ENCODE measurements at places on chromosomes 5 and 9. TPM values are rescaled to one million over a fixed set of nuclear protein-coding genes. Genes with fewer than 3 reads are reported as not detected.

Gene PDCD1LG2
- total RNA-seq = 5.3 TPM

Gene SUSD3
- 1.3 TPM for total RNA-seq

Gene MCC
- 33.5 TPM for total RNA-seq

Gene INSYN2B
- total RNA-seq = 14.6 TPM

Gene PALM2AKAP2
- 5.1 TPM for total RNA-seq
